AG04449 (cell line): ENCODE measurements at places on chromosomes 7 and 10.

DNA sequence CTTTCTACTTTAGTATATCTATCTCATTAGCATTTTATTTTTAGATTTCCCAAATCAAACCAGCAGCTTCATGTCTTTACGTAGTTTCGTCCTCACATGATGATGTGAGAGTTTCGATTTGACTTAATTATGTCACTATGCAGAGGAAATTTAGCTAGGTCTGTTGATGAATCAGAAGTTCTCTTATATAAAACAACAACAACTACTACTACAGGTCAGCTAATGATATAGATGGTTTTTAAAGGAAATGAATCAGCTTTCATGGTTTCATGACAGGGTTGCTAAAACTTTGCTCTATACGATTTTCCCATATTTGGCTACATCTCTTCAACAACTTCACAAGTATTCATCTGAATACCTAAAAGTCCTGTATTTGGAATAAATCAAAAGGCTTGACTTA, 28.6 kb downstream of the JAZF1 start:
- peak; percentile 69 for DNase-seq

- DNase-seq = no peak
Observed at GRCh38 chr10:15069230-15069629, 19.3 kb downstream of the ACBD7 start.

DNA sequence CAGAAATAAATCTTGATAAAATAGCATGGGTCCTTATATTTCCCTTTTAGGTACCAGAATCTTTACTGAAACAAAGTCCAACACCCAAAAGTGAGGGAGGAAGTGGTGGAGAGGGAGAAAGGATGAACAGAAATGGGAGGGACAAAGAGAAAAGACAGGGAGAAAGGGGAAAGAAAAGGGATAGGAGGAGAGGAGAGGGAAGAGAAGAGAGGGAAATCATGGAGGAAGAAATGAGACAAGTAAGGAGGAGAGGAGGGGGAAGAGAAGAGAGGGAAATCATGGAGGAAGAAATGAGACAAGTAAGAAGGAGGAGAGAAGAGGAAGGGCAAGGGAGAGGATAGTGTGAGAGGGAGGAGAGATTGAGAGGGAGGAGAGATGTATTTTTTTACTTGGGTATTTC, 50.1 kb upstream of the ARL4A start:
- no peak for DNase-seq

DNA sequence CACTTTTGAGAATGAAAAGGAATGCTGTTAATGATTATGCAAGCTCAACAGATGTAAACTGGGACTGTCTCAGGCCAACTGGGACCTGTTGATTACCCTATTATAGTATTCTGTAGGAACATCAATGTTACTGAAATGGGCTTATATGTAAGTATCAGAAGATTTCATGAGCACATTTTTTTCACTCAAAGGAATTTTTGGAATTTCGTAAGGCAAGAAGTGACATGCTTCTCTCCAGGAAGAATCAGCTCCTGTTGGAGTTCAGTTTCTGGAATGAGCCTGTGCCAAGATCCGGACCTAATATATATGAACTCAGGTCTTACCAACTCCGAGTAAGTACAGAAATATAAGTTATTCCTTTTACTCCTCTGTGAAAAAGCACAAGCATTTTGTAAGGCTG, 19.2 kb downstream of the NIPSNAP2 start:
- DNase-seq = no peak

DNA sequence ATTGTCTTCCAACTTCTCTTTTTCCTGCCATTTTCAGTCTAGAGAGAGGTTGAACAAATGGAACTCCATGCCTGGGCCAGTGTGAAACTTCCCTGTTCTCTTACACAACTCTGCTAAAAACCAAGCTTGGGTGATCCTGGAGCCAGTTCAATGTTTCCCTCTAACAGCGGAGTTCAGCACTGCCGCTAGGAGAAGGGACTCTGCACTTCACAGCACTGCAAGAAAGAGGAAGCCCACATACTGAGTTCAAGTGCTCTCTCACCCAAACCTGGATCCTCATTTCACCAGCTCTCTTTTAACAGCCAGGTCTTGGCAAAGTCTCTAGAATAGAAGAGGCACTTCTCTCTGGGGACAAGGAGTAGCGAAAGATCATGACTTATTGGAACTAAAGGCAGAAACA, 18.8 kb downstream of the FOXI2 start:
- DNase-seq = no peak

- no peak for DNase-seq
Observed at GRCh38 chr7:12701433-12701832, 14.0 kb downstream of the ARL4A start.

DNA sequence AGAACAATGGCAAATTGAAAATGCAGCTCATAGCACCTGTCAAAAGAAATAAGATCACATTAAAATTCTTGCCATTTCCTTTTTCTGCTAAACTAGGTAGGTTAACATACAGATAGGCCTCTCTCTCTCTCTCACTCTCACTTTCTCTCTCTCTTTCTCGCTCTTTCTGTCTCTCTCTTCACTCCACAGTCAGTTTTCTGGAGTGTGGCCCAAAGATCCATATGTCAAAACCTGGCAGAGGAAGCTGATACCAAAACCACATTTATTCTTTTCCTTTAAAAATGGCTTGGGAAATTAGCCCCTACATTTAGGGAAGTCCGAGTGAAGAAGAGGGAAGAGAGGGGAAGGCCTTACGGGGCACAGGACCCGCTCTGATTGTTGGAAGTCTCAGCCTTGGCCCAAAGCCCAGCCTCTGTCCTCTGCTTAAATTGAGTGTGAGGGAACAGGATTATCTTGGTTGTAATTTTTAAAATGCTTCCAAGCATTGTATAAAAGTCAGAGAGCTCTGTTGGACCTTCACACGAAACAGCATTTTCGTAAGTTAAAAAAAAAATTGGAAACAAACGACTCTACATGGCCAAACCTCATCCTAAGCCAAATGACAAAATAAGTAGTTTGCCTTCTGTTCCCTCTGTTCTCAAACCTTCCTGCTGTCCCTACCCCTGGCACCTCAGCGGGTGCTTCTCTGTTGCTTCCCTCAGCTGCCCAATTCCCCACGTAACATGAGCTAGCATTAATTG, 83.2 kb downstream of the FRMD4A start:
- no peak for DNase-seq

DNA sequence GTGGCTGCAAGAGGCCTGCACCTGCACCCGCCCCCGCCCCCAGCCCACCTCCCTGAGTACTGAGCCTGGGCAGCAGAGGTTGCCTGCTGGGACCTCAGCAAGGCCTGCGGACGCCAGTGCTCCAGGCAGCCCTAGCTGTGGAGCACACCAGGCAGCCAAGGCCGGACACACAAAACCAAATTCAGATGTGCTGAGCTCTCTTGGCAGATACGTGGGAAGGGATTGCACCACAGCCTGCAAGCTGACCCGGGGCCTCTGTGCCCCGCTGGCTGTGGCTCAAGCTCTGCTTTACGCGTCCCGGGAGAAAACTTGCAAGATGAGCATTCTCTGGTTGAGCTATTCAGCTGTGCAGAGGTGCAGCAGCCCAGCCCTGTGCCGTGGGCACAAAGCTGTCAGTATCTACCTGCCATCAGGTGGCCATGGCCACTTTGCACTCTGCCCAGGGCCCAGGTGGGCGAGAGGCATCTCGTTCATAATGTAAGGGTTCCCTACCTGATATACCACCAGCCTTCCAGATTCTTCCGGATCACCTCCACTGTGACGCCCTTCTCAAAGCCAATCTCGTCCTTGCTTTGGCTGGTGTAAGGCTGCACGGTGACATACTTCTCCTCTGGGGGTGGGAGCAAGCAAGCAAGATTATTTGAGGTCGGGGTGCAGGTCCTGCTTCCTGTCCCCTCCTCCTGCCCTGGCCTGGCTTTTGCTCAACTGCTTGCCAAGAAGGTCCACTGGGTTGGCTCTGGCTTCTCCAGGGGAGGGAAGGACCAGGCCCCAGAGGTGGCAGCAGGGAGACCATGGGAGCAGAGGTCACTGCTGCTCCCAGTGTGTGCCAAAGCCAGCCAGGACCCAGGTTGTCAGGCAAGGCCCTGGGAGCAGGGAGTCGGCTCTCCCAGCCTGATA, 123.4 kb downstream of the NEURL1 start:
- peak; percentile 57 for DNase-seq

- DNase-seq = no peak
Observed at GRCh38 chr7:93430917-93431588, 143.5 kb downstream of the CALCR start.
